GM18507 (cell line): ENCODE measurements at places on chromosomes 16 and 17.

- DNase-seq = no peak
These were observed 53.2 kb downstream of the PIPOX start for GRCh38 chr17:29096094-29096493.

GRCh38 chr16:89049484-89050118, 44.1 kb upstream of the ACSF3 start:
- no peak for DNase-seq

- DNase-seq = no peak
These were observed 13.7 kb downstream of the CHMP1A start for GRCh38 chr16:89643769-89644300.

- DNase-seq = no peak
These were observed 182.4 kb downstream of the DNAH9 start for GRCh38 chr17:11780621-11781020.

- DNase-seq = no peak
These were observed 4.0 kb downstream of the NME3 start for GRCh38 chr16:1767116-1767994.

DNA sequence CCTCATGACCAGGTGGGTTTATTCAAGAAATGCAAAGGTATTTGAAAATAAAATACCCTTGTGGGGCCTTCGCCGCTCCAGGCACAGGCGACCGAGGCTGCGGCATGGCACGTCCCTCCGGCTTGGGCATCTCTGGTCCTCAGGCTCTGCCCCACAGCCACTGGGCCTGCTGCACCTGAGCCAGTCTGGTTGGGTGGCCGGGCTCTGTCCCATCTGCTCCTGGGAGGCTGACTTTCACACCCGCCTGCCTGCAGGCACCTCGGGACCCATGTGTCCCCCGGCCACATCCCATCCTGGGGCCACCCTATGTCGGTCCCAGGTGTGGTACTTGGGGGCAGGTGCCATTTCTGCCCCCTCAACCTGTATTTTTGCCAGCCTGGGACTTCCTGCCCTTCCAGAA, 20.9 kb downstream of the OSBPL7 start:
- no peak for DNase-seq

GRCh38 chr17:19260958-19261357, 23.8 kb downstream of the EPN2 start:
- DNase-seq = no peak

- no peak for DNase-seq
These were observed 126.0 kb downstream of the RBFOX3 start for GRCh38 chr17:79484600-79485418.

GRCh38 chr16:142405-142967, 4.0 kb upstream of the NPRL3 start:
- no peak for DNase-seq

- no peak for DNase-seq
These were observed 584.7 kb downstream of the WWOX start for GRCh38 chr16:78684030-78684611.

- no peak for DNase-seq
These were observed 319.2 kb downstream of the PHKB start for GRCh38 chr16:47780213-47780875.

DNA sequence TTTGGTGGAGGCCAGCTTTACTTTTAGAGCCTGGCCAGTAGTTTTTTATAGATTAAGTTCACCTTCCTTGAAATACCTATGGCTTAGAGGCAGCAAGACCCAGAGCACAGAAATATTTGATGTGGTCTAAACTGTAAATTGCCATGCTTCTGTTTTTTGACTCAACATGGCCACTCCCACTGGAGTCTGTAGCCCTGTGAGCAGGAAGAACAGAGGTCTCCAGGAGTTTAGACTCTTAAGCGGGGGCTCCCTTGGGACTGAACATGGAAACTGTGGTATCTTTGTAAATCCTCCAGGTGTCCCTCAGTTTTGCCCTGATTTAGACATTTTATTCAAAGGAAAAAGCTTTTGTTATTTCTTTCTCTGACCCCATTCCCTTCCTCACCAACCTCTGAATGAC, 145.6 kb downstream of the FTO start:
- no peak for DNase-seq

DNA sequence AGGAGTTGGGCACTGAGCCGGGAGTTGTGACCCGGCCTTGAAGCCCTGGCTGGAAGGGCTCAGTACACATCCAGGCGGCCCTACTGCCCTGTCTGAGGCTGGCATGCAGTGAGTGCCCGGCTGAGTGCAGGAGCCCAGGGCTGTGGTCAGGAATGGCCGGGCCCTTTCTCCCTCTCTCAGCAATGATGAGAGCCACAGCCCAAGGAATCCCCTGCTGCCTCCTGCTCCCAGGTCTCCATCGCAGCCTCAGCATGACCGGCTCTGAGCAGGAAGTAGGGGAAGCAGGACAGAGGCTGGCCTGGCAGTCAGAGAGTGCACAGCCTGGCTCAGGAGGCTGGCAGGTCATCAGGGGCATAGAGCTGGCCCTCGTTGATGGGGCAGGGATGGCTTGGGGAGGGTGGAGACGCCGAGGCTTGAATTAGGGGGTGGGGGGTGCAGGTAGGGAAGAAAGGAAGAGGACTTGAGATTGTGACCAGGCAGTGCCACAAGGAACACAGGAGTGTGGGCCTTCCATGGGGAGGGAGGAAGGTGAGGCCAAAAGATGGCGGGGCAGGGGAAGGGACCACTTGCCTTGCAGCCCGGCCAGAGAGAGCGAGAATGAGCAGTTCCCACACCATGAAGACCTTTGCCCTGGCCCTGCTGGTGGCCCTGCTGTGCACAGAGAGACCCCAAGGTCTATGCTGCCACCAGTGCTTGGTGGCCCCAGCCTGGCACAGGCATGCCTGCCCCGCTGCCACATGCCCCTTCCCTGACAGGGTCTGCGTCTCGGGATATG, 32.1 kb upstream of the KRT17 start:
- no peak for DNase-seq

- no peak for DNase-seq
These were observed 12.8 kb upstream of the NGFR start for GRCh38 chr17:49482144-49482817.

DNA sequence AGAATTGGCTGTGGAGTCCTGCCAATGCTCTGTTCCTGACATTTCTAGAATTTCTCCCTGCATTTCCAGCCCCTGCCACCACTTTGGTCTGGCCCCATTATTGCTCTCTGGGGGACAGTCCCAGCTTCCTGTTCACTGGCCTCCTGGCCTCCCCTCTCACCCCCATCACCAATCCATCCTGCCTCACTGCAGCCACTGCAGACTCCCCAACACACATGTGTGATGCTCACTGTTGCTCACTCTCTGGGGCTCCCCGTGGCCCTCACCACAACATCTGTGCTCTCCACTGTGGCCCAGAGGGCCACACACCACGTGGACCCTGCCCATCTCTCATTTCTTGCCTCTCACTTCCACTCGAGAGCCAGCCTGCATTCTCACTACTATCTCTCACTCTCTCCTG, 64.6 kb downstream of the SREBF1 start:
- no peak for DNase-seq

GRCh38 chr17:33204156-33204555, 88.9 kb downstream of the ASIC2 start:
- DNase-seq = no peak

DNA sequence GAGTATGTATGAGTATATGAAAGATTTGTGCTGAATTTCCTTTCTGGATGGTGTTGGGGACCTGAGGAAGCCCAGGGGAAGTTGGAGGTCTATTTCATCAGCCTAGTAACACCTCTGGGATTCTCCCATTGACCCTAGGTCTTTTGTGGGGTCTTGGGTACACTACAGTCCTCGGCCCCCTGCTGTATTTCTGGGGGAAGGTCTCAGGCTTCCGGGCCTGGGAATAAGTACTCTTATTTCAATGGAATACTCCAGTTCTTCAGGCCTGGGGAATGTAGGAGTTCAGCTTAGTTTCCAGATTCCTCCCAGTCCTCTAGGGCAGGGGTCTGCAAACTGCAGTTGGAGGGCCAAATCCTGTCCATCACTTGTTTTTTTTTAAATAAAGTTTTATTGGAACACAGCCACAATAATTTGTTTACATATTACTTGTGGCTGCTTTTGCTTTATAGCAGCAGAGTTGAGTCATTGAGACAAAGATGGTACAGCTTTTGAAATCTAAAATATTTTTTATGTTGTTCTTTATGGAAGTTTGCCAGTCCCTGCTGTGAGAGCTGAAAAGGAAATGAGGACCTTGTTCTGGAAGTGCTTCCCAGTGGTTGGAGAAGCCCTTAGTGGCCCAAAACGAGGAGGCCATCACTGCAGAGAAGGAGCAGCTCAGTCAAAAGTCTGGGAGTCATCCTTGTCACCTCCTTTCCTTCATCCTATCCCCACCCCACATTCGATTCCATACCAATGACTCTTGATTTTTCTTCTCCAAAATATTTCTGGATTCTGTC, 142.5 kb upstream of the HS3ST2 start:
- no peak for DNase-seq

- no peak for DNase-seq
These were observed 9.4 kb downstream of the BAHCC1 start for GRCh38 chr17:81404558-81405165.

DNA sequence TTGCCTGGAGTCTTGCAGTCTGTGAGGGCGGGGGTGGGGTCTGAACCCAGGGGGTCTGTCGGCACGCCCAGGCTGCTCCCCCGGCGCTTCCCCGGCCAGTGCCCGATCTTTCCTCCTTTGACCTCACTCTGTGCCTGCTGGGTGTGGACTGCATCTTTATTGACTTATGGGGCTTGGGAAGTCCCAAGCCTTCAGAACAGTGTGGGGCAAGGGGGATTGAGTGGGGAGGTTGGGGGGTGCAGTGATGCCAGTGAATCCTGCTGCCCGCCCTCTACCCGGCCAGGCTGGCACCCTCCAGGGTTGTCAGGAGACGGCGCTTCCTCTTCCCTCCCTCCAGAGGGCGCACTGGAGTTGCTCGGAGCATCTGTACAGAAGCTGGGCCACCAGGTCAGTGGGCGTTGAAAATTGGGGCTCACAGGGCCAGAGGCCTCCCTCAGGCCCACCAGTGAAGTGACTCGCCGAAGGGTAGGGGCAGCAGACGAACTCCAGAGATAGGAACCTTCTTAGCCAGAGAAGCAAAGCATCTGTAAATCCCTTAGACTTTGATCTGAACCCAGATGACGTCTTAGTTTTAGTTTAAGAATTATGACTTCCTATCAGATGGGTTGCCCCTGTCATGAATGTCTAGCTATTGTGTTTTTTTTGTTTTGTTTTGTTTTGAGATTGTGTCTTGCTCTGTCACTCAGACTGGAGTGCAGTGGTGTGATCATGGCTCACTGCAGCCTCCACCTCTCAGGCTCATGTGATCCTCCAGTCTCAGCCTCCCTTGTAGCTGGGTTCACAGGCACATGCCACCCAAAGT, 184.8 kb upstream of the CIBAR2 start:
- DNase-seq = no peak

DNA sequence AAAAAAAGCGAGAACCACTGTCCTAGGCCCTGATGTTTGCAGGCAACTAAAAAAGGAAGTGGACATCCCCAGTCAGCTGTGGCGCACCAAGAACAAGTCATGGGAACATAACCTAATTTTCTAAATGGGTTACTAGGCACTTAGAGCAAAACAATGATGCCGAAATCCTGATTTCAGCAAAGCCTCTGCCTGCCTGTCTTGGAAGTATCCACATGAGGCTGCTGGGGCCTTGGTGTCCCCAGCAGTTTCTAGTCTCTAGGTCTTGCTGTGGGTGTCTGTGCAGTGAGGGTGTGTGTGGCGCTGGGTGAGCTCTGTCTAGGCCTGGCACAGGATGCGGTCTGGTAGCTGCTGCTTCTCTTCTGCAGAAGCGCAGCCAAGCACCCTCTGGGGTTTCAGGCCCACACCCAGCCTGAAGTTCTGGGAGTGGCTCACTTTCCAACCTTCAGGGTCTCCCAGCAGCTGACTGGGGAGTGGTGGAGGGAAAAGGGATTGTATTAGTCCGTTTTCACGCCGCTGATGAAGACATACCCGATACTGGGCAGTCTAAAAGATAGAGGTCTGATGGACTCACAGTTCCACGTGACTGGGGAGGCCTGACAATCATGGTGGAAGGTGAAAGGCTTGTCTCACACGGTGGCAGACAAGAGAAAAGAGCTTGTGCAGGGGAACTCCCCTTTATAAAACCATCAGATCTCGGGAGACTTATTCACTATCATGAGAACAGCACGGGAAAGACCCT, 21.1 kb downstream of the STH start:
- no peak for DNase-seq

DNA sequence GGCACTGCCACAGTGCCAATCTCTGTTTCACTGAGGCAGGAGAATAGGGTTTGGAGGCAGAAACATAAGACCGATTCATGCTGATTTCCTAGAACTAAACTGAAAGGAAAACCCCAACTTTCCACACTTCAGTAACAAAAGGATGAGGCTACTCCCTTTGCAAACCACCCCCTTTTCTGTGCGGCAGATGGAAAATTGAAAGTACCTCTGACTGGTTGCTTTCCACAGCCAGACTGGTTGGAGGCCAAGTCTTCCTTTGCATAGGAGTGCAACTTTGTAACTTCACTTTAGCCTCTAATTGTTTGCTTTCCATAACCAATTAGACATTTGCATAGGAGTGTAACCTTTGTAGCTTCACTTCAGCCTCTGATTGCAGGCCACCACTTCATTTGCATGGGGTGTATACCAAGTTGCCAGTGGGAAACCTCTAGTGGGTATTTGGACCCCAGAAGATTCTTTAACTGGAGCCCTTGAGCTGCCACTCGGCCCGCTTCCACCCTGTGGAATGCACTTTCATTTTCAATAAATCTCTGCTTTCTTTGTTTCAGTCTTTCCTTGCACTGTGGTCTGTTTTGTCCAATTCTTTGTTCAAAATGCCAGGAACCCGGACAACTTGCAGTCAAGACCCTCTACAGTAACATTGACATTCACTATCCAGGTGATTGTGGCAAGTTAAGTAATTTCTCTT, 252.0 kb downstream of the UTP18 start:
- DNase-seq = no peak

DNA sequence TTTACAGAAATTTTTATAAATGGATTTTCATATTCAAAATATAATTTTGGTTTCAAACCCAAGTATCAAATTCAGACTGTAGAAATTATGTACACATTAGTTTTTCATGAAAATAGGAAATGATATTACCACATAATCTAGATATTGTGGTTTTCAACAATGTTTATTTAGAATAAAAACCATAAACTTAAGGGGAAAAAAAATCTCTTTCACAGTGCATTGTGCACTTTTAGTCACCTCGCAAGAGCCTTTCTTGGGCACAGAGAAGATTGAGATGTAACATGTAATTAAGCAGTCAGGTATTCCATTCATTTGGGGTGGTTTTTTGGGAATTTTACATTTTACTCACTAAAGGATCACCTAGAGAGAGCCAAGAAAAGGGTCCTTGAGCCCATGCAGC, 104.0 kb downstream of the TANC2 start:
- DNase-seq = no peak

DNA sequence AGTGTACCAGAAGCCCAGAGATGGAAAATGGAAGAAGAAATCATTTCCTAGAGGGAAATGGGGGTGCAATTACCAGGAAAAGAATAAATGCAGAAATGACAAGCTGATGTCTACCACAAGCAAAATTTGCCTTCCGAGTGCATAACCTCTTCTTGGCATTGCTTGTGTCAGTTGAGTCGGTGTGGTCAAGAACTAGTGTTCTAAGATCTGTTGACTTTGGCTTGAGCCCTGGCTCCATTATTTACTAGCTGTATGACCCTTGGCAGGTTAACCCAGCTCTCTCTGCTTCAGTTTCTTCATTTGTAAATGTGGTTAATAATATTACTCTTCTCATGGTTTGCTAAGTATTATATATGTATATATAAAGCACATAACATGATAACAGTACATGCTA, 273.0 kb upstream of the IRX5 start:
- no peak for DNase-seq
